ENCODE measurements at places on chromosomes 12 and 14.

- DNase-seq: no peak
These were observed 600.9 kb upstream of the FLRT2 start for GRCh38 chr14:84929086-84929485.

- DNase-seq: no peak
These were observed 592.0 kb downstream of the KCNH5 start for GRCh38 chr14:62453226-62453625.

- DNase-seq: no peak
These were observed 12.6 kb downstream of the CFL2 start for GRCh38 chr14:34701808-34702207.

- no peak for DNase-seq
These were observed 1.0 kb upstream of the CAMKK2 start for GRCh38 chr12:121297435-121297991.

DNA sequence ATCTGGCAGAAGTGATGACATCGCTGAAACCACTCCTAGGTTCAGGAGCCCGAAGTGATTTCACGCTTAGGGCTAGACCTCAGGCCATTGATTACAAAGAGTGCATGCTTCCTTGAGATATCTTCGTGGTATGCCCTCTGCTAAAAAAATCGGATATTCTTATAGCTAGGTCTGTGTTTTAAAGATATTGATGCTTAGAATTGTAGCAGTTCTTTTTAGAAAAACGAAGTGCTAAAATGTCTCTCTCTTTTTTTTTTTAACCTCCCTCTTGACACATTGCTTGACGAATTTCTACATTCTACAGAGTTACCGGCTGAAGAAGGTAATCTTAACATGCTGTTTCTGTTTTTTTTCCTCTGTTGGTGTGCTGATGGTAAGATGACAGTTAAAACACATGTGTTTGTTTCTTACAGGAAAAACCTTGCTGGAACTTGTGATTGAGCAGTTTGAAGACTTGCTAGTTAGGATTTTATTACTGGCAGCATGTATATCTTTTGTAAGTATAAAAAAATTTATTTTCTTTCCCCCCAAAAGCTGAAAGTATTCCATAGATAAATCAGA is 1.3 kb downstream of the ATP2A2 start:
- DNase-seq: no peak

DNA sequence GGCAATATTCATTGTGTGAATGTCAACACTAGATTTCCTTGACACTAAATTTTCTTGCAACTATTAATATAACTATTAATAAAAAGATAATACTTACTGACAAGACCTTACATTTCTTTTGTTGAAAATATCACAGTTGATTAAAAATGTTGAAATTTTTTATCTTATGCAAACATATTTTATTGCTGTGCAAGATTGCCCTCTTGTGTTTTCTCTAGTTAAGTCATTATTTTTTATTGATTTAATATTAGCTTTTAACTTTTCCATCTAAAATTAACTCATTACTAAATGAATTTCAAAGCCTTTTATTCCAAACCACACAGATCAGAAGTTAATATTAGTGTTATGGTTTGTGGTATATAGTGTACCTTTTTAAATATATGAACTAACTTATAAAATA is 11.7 kb upstream of the NAA30 start:
- DNase-seq: no peak

DNA sequence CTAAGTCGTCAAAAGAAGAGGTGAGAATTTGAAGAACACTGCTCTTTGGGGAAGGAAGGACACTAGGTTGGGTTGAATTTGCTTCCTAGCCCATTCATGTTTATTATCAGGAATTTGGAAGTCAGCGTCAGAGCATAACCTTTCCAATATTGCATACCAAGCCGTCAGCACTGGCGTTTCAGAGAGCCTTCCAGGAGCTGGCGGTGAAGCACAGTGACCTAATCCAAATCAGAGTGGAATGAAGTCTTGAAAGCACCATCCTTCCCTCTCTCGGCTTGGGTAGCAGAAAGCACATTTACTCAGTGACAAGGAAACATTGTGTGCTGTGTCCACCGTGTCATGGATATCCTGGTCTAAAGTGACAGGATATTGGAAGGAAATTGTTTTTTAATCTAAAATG is 240.3 kb upstream of the PELI2 start:
- DNase-seq: no peak

GRCh38 chr14:50740856-50741255 is 72.8 kb upstream of the SAV1 start:
- DNase-seq: no peak

- DNase-seq: no peak
These were observed 13.3 kb downstream of the SBNO1 start for GRCh38 chr12:123351349-123351748.

- DNase-seq: no peak
These were observed 926.7 kb downstream of the GALC start for GRCh38 chr14:87066221-87066817.

DNA sequence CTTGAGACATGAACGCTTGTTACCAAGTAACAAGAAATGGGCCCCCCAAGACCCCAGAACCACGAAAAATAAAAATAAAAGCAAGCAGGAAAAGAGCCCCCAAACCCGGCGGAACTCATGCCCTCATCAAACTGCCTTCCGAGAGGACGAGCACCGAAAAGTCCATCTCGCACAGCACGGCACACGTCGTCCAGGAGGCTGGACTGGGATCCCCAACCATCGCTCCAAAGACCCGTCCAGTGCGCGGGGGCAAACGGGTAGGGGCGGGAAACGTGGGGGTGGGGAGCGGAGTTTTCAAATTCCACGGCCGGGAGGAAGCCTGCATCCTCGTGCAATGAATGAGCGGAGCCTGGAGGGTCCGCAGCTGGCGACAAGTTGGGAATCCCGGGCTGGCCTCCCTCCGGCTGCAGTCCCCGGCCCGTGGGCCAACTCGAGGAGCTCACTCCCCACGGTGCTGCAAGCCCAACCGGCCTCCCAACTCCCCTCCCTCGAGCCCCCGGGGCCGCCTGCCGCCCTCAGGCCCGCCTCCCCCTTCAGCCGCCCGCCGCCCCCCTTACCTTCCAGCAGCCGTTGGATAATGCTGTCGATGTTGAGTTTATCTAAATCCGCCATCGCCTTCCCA is 484 bp downstream of the PPP1CC start:
- no peak for DNase-seq

DNA sequence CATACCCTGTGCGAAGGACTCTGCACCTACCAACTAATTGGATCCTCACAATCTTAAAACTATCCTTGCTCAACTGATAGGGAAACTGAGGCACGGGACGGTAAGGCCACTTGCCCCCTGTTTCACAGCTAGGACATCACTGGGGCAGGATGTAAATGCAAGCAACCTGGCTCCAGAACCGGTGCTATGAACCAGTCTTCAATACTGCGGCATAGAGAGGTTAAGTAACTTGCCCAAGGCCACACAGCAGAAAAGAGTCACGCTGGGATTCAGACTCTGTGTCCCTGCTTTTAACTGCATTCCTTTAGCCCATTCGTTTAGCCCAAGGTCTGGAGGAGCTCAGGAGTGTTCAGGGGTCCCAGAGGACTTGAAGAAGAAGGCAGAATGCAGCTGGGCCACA is 76.1 kb downstream of the NCOR2 start:
- no peak for DNase-seq

DNA sequence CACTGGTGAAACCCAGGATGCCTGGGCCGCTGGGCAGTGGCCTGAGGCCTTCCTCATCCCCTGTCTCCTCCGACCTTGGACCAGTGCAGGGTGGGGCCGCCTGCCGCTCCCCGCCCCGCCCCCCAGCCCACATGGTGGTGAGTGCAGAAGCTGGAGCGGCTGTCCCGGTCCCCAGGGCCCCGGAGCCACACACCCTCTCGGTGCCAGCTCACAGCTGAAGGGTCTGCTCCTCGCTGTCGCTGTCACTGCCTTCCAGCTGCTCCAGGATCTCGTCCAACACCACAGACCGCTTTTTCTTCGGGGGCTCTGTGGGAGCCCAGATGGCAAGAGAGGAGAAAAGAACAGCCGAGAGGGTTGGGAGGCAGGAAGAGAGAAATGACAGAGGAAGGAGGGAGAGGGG is 143.1 kb downstream of the RBM19 start:
- DNase-seq: no peak

DNA sequence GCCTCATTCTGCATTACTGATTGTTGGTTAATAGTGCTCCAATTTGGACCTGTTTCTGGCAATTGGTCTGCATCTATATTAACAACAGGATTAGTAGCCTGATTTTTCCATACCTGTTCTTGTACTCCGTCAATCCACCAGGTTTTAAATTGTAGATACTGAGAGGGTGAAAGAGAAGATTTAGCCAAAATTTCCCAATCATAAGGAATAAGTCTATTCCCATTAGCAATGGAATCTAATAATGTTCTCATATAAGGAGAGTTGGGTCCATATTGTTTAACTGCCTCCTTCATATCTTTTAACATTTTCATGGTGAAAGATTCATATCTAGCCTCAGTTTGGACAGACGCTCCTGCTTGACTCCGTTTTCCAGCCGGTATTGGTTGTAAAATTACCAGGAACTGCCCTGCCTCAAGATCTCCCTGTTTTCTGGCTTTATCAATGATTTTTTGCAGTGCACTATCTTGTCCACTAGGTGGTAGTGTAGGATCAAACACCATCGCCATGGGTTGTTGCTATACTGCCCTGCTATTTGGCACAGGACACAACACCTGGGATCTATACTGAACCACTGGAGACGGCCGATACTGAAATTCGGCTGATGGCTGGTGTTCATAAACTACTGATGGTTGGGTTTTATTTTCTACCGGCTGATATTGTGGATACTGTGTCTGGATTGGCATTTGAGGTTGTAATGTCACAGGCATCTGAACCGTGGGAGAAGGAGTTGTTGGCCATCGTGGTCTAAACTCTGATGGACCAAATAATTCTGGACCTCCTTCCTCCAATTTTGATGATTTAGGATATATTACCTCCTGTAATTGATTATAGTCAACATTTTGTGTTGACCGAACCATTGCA is 25.2 kb downstream of the DHRS4L2 start:
- peak; percentile 63 for DNase-seq

Data from HL-60 (cell line).